NCI-H524 (cell line): ENCODE measurements at places on chromosomes 3 and 15.

DNA sequence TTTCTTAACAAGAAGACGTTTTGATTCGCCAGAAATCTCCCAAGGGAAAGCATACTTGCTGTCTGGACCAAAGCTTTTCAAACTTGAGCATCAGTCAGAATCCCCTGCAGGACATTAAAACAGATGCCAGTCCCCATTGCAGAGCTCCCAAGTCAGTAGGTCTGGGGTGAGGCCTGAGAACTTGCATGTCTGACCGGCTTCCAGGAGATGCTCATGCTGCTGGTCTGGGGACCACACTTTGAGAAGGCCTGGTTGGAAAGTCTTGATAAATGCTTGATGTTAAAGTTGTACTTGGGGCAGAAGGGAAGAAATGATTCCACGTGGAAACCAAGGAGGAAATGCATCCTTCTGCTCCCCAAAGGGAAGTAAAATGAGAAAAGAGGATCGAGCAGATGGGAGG, 24.3 kb upstream of the CAV3 start:
- no peak for DNase-seq

DNA sequence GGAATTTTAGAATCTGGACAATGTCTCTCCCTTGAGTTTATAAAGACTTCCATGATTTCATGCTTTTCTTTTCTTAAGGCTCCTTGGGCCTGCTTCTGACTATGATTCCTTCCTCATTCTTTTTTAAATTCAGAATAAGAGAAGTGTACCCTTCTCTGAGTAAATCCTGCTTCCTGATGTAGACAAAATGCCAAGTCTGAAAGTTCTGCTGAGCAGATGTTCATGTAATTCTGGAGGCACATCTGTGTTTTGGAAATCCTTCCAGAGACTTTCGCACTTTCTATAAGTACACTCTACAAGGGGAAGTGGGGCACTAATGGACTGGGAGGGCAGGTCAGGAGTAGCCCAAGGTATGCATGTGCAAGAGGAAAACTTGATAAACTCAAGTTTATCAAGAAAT, 24.8 kb downstream of the TPM1 start:
- DNase-seq, result no peak

- DNase-seq, result no peak
Observed at GRCh38 chr3:21531909-21532308, 219.1 kb downstream of the ZNF385D start.

- peak; percentile 94 for DNase-seq
Observed at GRCh38 chr15:49741712-49742111, 120.9 kb downstream of the DTWD1 start.

DNA sequence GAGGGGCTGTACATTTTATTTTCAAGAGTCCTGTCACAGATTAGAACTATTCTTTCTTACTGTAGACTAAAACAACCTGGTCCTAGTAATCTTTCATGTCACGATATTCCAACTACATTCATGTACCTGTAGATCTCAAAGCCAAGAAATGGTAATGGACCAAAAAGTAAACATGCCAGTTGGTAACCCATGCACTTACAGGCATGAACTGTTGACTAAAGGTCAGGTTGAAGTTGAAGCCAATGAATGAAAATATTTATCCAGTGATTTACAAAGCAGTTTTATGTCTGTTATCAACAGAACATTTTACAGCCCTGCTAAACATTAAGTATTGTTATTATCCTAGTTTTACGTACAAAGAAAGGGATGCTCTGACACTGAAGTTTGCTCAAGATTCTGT, 25.3 kb downstream of the LRRC57 start:
- DNase-seq, result no peak

GRCh38 chr3:9397906-9398699, 688 bp downstream of the SETD5 start:
- peak; percentile 55 for DNase-seq

DNA sequence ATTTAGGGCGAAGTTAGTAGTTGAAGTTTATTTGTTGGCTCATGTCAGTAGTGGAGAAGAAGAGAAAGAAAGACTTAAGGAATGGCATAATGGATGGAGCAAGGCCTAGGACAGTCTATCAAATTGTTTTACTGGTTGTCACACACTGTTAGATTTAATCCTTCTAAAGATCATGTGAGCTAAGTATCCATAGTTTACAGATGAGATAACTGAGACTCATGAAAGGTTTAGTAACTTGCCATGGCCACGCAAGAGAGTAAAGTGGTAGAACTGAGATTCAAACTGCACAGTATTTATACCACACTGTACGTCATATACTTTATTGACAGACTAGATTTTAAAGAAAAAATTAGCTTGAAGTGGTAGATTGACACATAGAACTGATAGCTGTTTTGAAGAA, 11.4 kb downstream of the SPRED1 start:
- no peak for DNase-seq

DNA sequence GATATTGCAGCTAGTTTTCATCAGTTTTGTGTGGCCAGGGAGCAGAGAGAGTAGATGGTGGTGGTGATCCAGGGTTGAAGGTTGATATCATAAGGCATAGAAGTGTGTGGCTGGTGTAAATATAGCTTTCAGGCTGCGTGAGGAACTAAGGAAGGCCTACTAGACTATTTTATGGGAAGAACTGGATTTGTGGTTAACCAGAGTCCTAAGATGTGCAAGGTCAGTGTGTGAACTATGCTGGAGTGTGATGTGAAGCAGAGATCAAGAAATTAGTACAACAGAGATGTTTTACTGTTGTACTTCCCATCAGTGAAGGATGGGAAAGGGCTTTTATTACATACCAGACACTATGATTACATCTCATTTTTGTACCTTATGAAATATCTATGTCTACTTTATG, 41.5 kb downstream of the MAPK6 start:
- no peak for DNase-seq

DNA sequence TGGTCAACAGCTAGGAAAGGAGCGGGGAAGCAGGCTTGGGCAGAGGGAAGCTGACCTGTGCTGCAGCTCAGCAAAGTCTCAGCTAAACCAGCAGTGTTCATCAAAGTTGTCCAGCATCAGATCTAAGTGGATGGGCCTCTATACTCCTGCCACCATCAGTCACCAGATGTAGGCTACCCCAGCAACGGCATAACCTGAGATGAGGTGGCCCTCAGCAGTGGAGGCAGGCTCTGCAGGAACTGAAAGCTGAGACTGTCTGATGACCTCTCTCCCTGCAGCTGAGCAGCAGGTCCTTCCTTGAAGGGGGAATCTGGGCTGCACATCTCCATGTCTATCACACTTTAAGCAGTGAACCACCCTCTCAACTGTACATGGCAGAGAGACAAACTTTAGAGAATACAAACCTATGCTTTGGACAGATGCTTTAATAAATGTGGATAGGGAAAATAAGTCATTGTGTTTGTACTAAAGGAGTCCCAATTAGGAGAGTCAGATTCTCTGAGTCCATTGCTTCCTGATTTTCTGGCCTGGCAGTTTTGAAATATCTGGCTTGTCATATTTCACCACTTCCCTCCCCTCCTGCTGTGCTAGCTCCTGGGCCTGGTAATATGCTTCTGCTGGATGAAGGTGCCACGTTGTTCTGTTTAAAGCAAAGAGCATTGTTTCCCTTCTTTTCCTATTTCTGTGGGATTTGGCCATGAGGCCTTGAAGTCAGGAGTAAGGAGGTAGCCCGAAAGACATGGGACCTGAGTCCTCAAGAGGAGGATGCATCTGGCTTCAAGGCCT, 11.1 kb upstream of the PSTPIP1 start:
- DNase-seq, result no peak

DNA sequence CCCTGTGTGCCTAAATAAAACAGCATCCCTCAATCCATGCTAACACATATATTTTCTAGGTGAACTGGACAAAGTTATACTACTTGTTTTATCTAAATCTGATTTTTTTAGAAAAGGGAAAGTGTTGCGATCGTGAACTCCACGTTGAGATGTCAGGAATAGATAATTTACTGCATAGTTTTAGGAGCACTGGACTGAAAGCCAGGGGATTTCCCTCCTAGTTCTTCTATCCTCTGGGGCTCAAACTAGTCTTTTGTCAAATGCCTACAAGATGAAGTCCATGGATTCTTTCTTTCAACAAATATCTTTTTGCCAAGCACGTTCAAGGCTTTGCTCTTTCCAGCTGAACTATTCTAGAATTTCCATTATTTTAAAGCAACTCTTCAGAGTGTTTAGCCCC, 617 bp upstream of the HPS3 start:
- no peak for DNase-seq

GRCh38 chr15:39468331-39468730, 112.5 kb upstream of the THBS1 start:
- no peak for DNase-seq

DNA sequence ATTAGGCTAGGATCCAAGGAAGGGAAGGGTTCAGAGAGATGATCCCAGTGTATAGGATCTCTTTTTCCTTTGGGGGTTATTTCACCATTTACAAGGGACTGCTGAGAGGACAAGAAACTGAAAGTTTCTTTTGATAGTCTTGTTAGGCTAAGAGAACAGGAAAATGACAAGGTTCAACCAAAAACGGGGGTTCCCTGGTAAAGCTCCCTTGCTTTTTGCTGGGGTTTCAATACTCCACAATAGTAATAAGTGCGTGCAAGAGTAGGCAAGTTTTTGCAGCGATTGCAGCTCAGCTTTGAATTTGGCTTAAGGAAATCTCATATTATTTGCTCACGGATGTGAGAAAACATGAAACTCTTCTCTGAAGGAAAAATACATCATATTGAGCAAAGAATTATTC, 18.8 kb upstream of the SUSD5 start:
- DNase-seq, result no peak

- DNase-seq, result no peak
Observed at GRCh38 chr15:71458089-71458660, 342.9 kb downstream of the THSD4 start.

- no peak for DNase-seq
Observed at GRCh38 chr3:37329465-37329864, 155.1 kb upstream of the LRRFIP2 start.

- DNase-seq, result no peak
Observed at GRCh38 chr3:189952272-189952671, 168.4 kb downstream of the P3H2 start.

DNA sequence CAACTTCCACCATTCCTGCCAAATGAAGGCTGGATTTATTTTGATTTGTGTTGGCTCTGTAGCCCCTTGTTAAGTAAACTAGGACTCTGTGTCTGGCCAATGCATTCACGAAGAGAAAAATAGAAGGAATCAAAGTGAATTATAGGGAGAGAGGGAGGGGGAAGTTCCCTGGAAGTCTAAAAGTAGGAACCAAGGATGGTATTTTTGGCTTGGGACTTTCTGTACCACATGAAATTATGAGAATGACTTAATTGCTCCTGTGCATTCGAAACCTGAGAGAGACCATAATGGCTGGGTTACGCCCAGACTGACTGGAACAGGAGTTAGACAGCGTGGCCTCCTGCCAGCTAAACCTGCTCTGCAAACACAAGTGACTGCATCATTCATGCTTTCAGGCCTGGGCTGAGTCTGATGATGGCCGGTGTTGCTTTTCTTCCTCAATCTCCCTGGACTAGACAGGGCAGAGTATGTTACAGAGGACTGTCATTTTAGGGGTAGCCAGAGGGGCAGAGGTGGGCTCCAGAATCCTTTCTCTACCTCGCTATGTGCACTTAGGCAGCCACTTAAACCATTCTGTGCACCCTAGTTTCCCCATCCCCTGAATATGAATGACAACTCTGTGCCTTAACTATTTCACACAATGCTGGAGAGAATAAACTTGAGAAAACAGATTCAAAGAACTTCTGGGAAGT, 58.9 kb downstream of the MYO1E start:
- DNase-seq, result no peak

DNA sequence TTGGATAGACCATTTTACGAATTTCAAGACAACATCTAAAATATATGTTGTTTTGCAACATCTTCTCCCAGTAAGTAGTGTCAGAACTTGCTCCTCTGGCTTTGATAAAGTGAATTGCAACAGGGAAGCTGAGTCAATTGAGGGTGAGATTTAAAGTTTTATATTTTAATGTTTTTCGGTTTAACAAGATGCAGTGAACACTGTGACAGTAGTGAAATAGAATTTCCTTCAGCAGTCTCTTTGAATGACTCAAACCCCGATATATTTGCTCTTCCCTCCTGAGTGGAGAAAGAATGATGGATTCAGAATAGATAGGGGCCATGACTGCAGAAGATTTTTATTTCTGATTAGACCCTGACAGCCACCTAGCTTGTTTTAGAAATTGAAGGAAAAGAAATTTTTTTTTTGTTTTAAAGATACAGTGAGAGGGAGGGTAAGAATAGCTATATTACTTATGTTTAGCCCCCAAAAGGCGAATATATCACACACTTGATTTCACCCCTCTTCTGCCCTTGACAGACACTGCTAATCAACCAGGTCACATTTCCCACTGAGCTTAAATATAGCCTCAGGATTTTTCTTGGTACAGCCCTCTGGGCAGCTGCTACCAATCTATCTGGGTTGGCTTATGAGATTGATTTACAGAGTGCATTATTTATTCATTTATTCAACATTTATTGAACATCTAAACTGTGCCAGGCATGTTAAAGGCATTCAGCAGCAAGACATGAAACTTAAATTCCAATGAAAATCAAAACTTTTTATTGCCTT, 183.3 kb upstream of the ADAMTS9 start:
- no peak for DNase-seq

DNA sequence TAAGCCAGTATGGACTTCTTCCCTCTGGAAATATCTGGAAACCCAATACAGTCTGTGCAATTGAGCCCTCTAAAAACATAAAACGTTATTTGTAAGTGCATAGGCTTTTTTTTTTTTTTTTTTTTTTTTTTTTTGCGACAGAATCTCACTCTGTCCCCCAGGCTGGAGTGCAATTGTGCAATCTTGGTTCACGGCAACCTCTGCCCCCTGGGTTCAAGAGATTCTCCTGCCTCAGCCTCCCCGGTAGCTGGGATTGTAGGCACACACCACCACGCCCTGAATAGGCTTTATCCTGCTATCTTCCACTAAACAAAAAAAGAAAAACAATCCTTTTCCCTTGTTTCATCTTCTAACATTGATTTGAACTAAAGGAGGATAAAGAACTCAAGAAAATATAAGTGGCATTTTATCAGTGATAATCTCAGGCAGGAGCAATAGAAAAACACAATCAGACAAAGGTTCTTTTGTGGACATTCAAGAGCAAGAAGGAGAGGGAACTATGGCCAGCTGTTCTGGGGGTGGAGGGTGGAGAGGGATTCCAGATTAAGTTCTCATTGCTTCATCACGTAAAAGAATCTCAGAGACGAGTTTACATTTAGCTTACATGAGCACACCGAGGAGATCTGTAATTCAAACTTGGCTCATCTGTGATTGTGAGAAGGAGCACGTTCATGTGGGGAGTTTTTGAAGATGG, 68.6 kb downstream of the ITGB5 start:
- DNase-seq, result no peak

- DNase-seq, result no peak
Observed at GRCh38 chr3:71129611-71130431, 453.7 kb downstream of the FOXP1 start.

- no peak for DNase-seq
Observed at GRCh38 chr15:41001524-41002214, 48.4 kb downstream of the CHAC1 start.
